ENCODE measurements at places on chromosomes 4 and X.

DNA sequence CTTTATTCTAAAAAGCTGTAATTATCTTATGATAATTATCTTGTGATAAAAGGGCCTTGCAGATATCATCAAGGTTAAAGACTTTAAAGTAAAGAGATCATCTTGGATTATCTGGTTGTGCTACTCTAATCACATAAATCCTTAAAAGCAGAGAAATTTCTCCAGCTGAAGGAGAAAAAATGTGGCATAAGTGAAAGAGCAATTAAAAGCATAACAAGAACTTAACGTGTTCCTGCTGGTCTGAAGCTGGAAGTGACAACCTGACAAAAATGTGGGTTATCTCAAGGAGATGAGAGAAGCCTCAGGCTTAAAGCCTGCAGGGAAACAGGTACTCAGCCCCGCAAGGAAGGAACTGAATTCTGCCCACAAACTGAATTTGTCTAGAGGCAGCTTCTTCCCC is 449.1 kb upstream of the NDST4 start:
- no peak for DNase-seq

- DNase-seq: no peak
These were observed 1.7 kb downstream of the CTBP1 start for GRCh38 chr4:1246901-1247863.

DNA sequence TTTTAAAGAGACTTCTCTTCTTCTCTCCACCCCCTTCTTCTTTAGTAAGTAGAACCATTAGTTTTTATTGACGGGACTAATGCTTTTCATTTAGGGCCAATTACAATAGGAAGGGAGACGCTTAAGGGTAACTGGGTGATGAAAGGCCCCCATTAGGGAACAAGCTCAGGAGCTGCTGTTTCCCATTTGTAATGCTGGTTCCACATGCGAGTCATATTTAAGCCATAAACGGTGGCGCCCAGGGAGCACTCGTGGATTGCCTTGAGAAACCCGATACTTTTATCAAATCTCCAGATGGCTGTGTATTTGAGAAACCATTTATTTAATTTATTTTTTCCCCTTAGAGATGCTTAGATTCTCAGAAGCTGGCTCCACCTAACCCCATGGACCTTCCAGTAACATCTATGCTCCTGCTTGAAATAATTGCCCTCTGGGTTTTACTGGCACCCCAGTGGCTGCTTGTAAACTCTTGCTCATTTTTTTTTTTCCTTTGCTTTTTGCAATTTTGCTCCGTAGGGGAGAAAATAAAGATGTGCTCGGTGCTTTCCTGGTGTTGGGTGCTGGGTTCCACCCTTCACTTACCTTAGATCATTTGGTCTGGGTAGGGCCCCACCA is 124.2 kb upstream of the MSX1 start:
- DNase-seq: no peak

DNA sequence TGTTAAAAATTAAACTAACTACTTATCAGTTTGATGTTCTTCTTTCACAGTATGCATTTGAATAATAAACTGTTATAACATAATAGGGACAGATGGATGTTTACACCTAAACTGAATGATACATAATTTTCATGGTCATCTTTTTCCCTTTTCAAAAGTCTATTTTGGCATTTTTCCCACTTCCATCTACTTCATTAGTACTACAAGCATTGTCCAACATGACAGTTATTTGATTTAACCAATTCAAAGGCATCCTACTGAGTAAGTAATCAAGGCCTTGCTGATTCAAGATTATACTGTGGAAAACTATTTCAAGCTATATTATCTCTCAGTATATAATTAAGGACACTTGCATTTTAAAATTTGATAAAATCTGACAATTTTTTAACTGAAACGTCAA is 212.9 kb downstream of the FAT4 start:
- no peak for DNase-seq

GRCh38 chr4:141730805-141731204 is 94.4 kb downstream of the IL15 start:
- no peak for DNase-seq

- no peak for DNase-seq
These were observed 89.3 kb upstream of the MAML3 start for GRCh38 chr4:140243278-140243753.
